ENCODE measurements at places on chromosomes 11 and 22.

GRCh38 chr11:128779036-128779435 is 85.2 kb downstream of the FLI1 start:
- no peak for DNase-seq

- DNase-seq, result no peak
Observed at GRCh38 chr11:102617466-102618008, 7.6 kb downstream of the MMP20 start.

- DNase-seq, result no peak
Observed at GRCh38 chr11:110747531-110747930, 35.3 kb upstream of the ARHGAP20 start.

- no peak for DNase-seq
Observed at GRCh38 chr22:37897807-37898206, 8.3 kb upstream of the MICALL1 start.

DNA sequence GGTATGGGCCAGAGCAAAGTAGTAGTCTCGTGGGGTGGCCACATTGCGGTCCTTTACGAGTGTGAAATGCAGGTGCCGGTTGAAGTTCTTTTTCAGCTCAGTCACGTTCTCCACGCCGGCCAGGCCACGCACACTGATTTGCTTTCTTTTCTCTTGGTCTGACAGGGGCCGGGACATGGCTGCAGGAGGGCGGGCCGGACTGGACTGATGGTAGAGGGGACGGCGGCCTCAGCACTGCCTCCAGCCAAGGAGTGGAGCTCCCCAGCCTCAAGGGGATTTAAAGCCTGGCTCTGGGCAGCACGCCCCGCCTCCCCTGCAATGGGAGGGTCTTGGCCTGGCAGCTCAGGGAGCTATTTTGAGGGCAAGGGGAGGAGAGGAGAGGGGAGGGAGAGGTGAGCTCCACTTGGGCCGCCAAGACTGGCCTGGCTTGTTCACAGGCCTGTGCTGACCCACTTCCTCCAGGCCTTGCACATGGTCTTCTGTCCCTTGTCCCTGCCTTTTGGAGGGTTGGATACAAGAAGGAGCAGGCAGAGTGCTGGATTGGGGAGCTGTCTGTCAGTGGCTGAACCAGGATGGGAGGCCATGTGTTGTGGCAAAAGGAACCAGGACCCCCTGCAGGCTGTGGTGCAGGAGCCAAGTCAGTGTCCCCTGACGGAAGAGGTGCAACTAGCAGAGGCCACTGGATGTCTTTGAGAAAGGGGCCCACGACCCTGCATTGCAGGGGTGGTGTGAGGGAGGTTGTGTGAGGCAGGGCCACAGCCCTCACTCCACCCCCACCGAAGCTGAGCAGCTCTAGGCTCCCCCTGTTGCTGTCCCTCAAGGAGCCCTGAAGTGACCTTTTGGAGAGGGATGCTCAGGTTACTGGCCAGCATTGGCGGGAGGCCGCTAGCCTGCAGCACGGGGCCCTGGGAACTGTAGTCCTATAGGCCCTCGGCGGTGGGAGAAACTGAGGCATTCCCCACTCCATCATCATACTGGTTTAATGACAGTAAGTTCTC is at the start of gene PYGM:
PYGM (minus strand) TSS at position 253 of the 998 bp plus-strand sequence; CDS start at position 177, 76 bp downstream.
- DNase-seq, result no peak

DNA sequence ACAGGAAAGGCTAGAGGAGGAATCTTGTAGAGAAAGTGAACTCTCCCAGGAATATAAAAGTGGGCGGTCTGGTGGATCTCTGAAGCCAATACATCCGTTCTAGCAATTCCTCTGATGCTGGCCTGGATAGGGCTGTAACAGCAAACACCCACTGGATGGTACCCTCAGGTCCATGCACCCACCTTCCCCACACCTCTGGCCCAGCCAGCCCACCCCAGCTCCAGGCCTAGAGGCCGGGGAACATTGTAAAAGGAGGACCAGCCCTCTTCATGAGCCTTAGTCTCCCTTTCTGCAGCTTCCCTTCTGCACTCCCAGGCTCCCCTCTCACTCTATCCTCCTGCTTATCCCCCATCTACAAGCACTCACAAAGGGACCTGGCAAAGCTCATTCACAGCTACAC is 443.9 kb downstream of the BUD13 start:
- no peak for DNase-seq

GRCh38 chr11:13105237-13105844 is 96.2 kb downstream of the RASSF10 start:
- peak; percentile 75 for DNase-seq

GRCh38 chr11:80846442-80846841 is 1405.6 kb upstream of the TENM4 start:
- no peak for DNase-seq

- no peak for DNase-seq
Observed at GRCh38 chr11:10518891-10519290, 22.1 kb downstream of the RNF141 start.

- no peak for DNase-seq
Observed at GRCh38 chr22:17769013-17769715, 5.1 kb downstream of the BID start.

DNA sequence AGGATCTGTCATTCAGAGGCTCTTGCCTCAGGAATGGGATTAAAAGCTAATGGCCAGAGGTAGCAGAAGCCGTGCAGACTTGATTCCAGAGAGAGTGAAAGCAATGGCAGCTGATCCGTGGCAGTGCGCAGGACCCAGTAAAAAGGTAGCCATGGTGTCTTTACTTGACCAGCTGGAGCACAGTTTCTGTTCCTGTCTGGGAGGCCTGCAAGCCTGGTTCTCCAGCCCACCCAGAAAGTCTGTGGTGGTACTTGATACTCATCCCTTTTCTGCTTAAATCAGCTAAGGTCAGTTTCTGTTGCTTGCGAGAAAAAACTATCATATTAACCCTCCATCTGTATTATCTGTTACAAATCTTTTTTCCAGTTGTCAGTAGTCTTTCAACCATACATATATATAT is 86.7 kb downstream of the RPS6KA4 start:
- DNase-seq, result peak; percentile 58

DNA sequence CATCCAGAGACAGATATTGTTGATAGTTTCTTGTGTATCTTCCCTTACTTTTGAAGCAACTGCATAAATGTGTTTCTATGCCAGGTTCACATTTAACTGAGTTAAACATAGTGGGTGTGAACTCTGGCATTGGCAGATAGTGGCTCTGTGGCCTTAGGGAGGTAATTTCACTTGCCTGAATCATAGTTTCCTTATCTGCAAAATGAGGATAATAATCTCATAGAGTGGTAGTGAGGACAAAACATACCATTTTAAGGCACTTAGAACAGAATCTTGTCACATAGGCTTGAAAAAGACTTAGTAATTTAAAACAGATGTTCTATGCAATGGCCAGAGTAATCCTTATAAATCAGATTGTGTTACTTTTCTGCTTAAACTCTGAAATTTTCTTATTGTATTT is 56.4 kb upstream of the SYN3 start:
- DNase-seq, result no peak

GRCh38 chr11:10322830-10323792 is 18.2 kb downstream of the ADM start:
- peak; percentile 61 for DNase-seq

DNA sequence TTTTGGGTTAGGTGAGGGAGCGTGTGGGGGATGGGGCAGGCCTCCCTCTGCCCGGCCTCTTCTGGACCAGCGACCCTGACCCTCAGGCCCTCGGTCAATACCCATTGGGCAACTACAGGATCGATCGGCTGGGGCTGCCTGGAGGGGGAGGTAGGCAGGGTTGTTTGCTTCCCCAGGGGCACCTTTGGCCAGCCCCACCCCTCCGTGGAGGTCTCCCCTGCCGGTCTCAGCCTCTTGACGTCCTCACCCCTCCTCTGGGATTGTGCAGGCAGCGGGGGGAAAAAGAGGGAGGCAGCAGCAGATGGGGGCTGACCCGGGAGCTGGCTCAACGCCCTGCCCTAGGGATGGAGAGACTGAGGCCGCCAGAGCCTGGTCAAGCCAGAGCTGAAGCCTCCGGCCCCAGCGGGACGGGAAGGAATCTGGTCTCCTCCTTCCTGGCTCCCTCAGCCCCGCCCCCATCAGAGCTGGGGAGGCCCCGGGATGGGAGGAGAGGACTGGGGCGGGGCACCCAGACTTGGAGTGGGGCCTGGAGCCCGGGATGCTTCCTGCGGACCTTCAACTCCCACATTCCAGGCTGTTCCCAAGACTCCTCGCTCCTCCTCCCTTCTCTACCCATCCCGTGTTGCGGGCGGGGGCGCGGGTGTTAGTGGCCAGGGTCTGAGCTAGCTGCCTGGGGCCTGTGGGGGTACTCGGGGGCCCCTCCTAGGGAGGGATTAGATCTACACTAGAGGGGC is 14.4 kb upstream of the CDC42EP1 start:
- DNase-seq, result no peak

DNA sequence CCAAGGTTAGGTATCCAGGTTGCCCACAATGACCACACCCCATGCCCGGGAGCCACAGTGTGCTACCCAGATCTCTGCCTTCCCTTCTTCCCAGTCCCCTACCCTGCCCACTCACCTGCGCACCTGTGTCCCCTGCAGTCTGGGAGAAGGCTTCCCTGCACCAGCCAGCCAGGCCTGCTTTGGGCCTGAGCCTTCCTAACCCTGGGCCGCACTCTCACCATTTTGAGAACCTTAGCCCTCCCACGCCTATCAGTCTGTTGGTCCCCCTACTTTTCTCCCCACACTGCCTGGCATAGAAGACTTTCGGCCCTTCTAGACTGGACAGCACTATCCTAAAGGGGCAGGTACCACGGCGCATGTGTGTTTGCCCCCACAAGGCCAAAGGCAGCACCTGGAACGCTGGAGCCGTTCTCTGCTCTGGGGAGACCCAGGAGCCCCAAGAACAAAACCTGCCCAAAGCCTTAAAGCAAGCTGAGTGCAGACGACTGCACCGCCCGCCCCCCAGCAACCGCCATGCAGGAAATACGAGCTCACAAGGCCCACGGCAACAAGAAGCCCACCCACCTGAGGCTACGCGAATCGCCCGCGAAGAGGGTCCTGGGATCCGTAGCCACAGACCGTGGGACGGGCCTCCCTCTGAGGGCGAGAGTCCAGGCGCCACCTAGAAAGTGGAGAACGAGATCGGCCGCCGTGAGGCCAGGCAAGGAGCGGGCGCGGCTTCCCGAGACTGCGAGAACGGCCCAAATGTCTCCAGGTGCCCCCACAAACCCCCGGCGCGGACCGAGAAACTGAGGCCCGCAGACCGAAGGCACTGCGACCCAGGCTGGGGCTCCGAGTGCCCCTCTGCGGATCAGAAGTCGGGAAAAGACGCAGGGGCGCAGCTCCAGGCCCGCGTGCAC is 546 bp downstream of the GNB1L start:
- no peak for DNase-seq

DNA sequence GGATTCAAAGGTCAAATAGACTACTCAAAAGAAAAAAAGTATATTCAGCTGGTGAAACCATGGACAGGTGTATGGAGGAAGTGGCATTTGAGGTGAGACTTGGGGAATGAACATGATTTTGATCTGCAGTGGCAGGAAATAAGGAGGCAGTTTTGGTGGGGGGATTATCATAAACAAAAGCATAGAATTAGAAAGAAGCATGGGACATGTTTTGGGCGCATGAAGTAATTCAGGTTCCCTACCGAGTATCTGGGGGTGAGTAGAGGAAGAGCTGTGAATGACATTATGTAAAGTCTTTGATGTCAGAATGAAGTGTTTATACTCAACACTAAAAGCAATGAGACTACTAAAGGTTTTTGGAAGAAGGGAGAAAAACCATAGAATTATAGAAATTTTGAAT is 3.1 kb downstream of the CLMP start:
- no peak for DNase-seq

DNA sequence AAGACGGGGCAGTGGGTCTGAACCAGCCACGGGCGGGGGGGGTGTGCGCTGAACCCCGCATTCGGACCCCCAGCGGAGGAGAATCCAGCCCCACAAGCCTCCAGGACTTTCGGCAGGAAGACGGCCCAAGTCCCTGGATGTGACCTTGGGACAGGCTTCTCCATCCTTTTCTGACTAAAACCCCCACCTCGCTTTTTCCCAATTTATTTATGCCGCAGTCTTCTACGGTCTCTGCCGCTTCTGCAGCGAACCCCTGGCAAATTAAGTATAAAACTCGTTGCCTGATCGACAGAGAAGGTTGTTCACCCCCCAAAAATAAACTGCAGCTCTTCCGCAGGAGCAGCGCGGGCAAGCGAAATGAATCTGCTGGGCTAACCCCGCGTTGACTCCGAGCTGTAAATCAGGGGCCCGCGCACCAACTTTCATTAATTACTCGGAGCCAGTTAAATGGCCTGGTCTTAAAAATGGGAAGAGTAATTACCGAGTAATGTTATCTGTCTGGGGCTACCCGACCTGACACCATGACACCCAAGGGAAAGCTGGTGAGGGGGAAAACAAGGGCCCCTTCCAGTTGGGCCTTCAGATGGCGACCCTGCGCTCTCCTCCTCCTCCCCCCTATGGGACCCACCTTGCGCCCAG is 6.6 kb downstream of the WT1 start:
- DNase-seq, result no peak

- DNase-seq, result no peak
Observed at GRCh38 chr22:21926728-21927127, 25.9 kb downstream of the PPM1F start.

GRCh38 chr11:17634776-17635550 is 84.4 kb upstream of the MYOD1 start:
- DNase-seq, result no peak
